HFFc6 (cell line): ENCODE measurements at places on chromosomes 16 and 17.
A peak's percentile ranks its signal among the peaks of the same experiment; 100 is the strongest.

DNA sequence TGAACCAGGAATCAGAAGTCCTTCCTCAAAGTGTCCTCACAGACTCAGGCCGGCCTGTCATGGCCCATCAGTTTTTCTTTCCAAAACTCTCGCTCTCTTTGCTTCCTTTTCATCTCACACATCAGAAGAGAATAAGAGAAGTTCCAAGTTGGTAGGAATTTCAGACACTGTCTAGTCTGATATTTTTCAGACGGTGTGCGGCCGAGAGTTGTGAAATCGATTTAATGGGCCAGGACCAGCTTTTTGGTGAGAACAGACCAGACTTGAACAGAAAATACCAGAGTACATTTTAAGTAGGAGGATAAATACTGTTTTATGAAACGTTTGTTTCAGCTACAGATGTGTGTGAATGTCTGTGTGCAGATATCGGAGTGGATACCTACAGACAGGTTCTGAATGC lies 24.8 kb upstream of the RCVRN start:
- DNase-seq, result no peak

DNA sequence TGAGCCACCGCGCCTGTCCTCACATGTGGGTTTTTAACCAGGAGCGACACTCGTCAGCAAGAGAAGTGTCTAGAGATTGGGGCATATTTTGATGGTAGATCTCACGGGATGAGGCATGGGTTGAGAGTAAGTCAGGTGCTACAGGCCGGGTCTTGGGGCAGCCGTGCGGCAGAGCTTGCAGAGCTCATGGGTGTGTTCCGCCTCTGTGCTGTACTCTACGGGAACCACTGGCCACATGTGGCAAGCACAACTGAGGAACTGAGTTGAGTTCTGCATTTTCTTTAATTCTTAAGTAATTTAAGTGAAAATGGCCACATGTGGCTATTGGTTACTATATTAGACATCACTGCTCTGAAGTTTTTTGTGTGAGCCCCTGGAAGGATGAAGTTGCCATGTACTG lies 9.6 kb downstream of the CLUAP1 start:
- no peak for DNase-seq

- no peak for DNase-seq
Measured at GRCh38 chr16:71565812-71566700, 10.8 kb downstream of the TAT start.

DNA sequence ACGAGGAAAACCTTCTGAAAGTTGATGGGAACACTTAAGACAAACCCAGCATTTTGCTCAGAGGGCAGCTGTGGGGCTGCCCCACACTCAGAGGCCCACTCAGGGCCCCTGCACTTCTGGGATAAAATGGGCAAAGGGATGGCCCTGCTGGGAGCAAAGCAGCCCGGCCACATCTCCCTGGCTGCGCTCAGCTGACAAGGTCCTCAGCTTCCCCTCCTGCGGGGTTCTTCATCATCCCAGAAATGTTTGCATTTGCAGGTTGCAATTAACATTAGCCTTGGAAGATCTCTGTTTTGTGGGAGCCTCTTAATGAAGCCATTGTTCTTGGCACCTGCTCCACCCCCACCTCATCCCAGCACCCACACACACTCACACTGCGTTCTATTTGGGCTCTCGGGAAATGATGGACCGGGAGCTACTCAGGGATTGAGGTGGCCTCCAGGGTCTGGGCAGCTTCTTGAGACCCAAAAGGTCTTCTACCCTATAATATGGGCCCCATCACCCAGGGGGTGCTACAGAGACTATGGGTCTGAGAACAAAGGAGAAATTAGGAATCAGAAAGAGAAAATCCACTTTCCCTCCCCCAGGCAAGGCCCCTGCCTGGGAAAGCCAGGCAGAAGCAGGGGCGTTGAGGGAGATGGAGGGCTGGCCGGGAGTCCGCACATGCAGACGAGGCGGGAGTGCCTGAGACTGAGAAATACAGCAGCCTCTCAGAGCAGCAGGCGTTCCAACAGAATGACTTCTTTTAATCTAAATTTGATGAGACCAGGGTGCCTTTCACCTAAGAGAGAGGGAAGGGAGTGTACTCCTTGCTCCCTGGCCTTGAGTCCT lies 53.7 kb upstream of the RPL38 start:
- DNase-seq, result no peak

DNA sequence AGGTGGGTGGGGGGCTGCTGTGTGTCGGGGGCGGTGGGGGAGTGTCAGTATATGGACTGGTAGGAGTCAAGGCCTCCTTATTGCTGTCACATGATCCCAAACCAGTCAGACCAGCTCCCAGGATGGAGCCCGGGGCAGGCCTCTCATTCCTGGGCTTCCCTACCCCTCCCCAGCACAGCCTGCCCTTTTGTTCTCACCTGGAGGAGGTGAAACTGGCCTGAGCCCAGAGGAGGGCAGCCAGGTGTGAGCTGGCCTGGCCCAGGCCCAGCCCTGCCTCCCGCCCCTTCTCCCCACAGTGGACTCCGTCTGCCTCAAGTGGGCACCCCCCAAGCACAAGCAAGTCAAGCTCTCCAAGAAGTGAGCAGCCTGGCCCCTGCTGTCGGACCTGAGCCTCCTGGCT lies 4.6 kb downstream of the PRSS8 start:
- no peak for DNase-seq

DNA sequence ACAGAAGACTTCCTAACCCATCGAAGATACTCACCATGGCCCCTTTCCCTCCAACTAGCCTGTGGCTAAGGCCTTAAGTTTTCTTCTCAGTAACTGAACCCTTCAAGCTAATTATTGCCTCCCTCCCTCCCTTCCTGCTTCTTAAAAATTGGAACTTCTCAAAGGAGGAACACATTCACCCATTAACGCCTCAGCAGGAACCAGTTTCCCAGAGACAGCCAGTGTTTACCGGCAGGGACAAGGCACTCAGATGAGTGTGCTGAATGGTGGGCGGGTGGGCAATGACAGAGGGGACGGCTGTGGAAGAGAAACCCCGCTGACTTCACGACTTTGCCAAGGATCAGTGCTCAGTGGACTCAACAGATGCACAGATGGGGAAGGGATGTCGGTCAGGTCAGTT lies 20.3 kb downstream of the PITPNA start:
- DNase-seq, result no peak

GRCh38 chr17:59431601-59432000 lies 100.1 kb downstream of the YPEL2 start:
- DNase-seq, result no peak

GRCh38 chr16:13426269-13426668 lies 493.7 kb upstream of the ERCC4 start:
- DNase-seq, result no peak

DNA sequence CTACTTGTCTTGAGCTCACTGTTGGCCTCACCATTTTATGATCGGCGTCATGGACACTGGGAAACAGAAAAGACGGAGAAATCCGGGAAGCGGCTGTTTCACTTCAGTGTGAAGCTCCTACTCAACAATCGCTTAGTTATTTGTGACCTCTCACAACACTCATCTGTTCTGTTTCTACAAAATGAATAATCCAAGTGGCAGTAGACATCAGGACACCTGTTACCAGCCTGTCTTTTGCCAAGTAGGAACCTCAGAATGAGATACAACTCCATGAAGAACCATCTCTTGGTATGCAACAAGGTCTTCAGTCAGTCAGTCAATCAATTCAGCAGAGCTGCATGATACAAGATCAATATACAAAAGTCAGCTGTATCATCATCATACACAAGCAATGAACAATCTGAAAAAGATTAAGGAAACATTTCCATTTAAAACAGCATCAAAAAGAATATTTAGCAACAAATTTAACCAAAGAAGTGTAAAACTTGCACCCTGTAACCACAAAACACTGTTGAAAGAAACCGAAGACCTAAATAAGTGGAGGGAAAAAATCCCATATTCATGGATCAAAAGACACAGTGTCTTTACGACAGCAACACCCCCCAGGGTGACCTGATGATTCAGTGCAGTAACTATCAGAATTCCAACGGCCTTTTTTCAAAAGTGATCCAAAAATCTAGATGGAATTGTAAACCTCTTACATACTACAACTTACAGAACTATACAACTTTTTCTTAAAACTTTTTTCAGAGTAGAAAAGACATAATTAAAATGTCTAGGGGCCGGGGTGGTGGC lies 63.4 kb downstream of the ANKRD11 start:
- DNase-seq, result peak; percentile 38

DNA sequence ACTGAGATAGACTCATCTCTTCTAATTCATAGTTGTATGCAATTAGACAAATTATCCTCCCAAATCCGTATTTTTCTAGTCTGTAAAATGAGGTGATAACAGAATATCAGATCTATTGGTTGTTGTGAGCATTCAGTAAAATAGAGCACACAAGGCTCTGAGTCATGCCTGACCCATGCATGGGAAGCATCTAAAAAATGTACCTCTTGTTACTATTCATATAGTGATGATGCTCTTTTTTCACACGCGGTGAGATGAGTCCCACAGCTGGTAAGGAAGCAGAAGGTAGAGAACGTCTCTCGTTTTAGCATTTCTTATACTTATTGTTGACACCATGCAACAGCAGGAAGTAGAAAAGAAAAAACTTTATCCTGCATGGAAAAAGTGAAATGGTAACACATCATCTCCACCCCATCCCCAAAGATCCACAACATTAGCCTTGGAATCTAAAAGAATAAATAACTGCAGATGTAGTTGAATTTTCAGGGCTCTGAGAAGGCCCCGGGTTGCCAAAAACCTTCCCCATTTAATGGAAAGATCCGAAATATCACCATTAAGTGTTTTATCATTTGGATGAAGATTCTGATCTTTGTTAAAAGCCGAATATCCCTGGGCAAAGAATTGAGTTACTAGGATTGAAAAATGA lies 215.6 kb downstream of the TMEM114 start:
- DNase-seq, result no peak

GRCh38 chr16:11079652-11080187 lies 135.4 kb downstream of the CLEC16A start:
- DNase-seq, result peak; percentile 95

DNA sequence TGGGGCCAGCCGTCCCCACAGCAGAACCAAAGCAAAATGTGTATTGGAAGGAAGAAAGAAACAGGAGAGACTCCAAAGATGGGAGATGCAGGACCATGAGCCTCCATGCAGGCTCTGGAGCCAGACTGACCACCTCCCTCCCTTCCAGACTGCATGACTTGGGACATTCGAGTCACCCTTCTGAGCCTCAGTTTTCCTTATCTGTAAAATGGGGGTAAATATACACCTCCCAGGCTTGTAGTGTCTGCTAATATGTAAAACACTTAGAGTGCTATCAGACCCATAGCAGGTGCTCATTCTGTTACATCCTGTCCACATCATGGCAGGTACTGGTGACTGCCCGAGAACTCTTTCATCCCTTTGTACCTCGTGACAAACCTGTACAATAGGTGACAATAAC lies 370.8 kb downstream of the SNX29 start:
- no peak for DNase-seq

GRCh38 chr17:67842648-67843047 lies 17.3 kb downstream of the BPTF start:
- DNase-seq, result no peak

- no peak for DNase-seq
Measured at GRCh38 chr16:83652943-83653342, 154.8 kb upstream of the HSBP1 start.
